ENCODE measurements at places on chromosomes 11 and 22.

GRCh38 chr11:92768121-92768840, 201.2 kb upstream of the MTNR1B start:
- no peak for DNase-seq

DNA sequence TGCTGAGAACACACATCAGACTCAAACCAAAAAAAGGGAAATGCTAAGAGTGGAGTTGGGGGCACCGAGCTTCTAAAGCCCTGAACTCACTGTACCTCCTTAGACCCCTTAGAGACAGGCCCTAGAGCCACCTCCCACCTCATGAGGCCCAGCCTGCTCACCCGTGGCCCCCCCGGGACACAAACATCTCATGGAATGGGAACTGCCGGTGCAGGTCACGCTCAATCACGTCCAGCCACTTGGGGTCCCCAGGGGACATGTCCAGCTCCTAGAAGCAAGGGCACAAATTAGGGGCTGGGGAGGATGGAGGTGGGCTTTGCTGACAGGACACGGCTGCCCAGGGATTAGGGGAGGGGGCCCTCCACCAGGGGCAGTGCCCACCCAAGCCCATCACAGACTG, 6.3 kb upstream of the CASTOR1 start:
- no peak for DNase-seq

DNA sequence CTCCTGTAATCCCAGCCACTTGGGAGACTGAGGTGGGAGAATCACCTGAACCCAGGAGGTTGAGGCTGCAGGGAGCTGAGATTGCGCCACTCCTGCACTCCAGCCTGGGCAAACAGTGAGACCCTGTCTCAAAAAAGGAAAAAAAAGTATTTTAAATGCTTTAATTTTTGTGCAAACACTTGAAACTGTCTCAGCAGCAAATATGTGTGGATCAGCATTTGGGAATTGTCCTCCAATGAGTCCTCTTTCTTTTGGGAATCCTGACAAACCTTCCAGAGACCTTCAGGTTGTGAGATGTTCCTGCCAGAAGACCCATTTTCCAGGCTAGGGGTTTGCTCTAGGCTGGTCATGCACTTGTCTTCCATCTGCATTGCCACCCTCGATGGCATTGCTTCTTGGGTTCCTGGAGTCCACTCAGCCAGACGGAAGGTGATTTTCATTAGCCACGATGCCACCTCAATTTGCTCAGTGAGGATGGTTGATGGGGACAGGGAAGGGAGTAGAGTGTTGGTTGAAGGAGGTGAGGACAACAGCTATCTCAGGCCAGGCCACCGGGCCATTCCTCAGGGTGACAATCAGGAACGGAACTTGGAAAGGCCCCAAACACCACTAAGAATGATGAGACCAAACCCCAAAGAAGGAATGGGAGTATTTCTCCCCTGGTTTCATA, 55.4 kb downstream of the ST14 start:
- no peak for DNase-seq

- no peak for DNase-seq
Observed at GRCh38 chr11:33021501-33021900, 5.8 kb downstream of the DEPDC7 start.

DNA sequence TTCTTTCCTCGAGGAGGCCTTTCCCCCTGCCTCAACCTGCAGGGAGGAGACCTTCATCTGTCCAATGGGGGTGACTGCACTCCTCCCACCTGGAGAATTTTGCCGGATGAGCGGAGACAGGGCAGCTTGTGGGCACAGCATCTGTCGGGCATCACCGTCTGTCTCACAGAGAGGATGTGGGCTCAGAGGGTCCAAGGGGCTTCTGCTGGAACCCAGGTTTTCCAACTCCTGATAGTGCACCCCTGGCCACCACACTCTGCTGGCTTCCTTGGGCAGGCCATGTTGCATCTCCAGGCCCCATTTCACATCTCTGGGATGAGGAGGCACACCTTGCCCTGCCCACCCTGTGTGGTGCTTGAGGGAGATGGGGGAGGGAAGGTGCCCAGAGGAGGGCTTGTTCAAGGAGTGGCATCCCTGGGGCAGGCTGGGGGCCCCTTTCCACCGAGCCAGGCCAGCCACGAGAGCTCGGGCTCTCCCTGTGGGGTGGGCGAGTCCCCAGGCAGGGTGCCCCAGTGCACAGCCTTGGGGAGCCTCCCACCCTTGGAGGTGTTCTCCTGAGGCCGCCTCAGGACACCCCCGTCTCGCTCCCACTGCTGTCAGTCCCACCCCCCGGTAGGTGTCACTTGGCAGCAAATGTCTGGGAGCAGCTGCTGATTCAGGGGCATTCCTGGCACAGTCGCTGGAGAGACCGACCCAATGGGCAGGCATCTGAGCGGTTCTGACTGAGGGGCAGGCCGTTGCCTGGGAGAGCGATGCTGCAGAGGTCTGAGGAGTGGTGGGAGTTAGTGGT, 84.2 kb downstream of the MORC2 start:
- no peak for DNase-seq
